ENCODE measurements at places on chromosomes 5 and 9.

GRCh38 chr5:133244242-133244641 lies 192.4 kb downstream of the HSPA4 start:
- no peak overlapping the region for H3K4me3 ChIP-seq
- H3K27me3 ChIP-seq, result peaks cover 7% of the 10 kb centered on the region
- no peaks in the 10 kb centered on the region for H3K36me3 ChIP-seq
- H3K27ac ChIP-seq, result peak overlapping the region; percentile 75
- H3K4me1 ChIP-seq, result peaks cover 18% of the 10 kb centered on the region
- DNase-seq, result no peak

- peak overlapping the region; percentile 96 for H3K4me3 ChIP-seq
- DNase-seq, result no peak
Observed at GRCh38 chr5:79612667-79613198, 492 bp downstream of the TENT2 start.

- H3K27ac ChIP-seq, result peak overlapping the region; percentile 98
- peaks cover 27% of the 10 kb centered on the region for H3K4me1 ChIP-seq
- no peak for DNase-seq
- no peaks in the 10 kb centered on the region for H3K27me3 ChIP-seq
- peak overlapping the region; percentile 98 for H3K4me3 ChIP-seq
Observed at GRCh38 chr5:82277613-82277986, 554 bp downstream of the RPS23 start.

DNA sequence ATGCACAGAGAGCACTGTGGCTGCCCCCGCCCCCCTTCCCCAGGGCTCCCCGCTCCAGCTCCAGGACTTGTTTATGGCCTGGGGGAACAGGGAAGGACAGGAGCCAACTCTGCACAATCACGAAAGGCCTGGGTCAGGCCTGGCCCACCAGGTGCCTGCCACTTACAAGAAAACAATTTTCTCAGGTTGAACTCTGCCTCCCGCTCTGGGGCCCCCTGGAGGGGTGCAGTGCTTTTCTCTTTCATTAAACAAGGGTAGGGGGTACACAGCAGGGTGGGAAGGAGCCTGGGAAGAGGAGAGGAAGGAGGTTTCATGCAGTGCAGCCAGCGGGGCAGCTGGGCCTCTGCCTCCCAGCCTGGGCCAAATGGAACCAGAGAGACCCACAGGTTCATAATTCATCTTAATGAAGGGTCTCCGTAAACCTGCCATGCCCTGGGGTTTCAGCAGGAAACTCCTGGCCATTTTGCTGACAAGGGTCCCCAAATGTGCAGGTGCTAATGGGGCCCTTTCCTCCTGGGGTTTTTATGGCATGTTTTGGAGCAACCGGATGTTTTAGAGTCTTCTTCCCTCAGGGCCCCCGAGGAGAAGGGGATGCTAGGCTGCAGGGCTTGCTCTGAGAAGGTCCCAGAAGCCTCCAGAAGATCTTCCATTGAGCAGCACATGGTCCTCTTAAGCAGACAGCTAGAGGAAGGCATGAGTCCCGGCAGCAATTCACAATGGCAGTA lies 219.8 kb downstream of the SLIT3 start:
- H3K36me3 ChIP-seq, result no peaks in the 10 kb centered on the region
- DNase-seq, result no peak
- peaks cover 8% of the 10 kb centered on the region for H3K27me3 ChIP-seq
- no peak overlapping the region for H3K27ac ChIP-seq
- H3K4me1 ChIP-seq, result peaks cover 2% of the 10 kb centered on the region

GRCh38 chr5:6729386-6730310 lies 16.4 kb downstream of the TENT4A start:
- peak overlapping the region; percentile 55 for H3K4me3 ChIP-seq
- DNase-seq, result no peak
- no peaks in the 10 kb centered on the region for H3K36me3 ChIP-seq
- no peaks in the 10 kb centered on the region for H3K27me3 ChIP-seq
- peaks cover 65% of the 10 kb centered on the region for H3K4me1 ChIP-seq

- H3K27ac ChIP-seq, result no peak overlapping the region
- no peak for DNase-seq
- no peaks in the 10 kb centered on the region for H3K36me3 ChIP-seq
- H3K4me1 ChIP-seq, result peaks cover 13% of the 10 kb centered on the region
- no peak overlapping the region for H3K4me3 ChIP-seq
Observed at GRCh38 chr9:105444130-105444529, 3.7 kb upstream of the FSD1L start.

GRCh38 chr9:19174127-19174912 lies 47.0 kb upstream of the PLIN2 start:
- H3K27ac ChIP-seq, result peak overlapping the region; percentile 90
- no peak overlapping the region for H3K4me3 ChIP-seq
- no peaks in the 10 kb centered on the region for H3K27me3 ChIP-seq
- no peak for DNase-seq
- H3K4me1 ChIP-seq, result peaks cover 21% of the 10 kb centered on the region

GRCh38 chr5:57753446-57753845 lies 270.8 kb upstream of the ACTBL2 start:
- no peak for DNase-seq
- H3K4me3 ChIP-seq, result no peak overlapping the region
- no peak overlapping the region for H3K27ac ChIP-seq

DNA sequence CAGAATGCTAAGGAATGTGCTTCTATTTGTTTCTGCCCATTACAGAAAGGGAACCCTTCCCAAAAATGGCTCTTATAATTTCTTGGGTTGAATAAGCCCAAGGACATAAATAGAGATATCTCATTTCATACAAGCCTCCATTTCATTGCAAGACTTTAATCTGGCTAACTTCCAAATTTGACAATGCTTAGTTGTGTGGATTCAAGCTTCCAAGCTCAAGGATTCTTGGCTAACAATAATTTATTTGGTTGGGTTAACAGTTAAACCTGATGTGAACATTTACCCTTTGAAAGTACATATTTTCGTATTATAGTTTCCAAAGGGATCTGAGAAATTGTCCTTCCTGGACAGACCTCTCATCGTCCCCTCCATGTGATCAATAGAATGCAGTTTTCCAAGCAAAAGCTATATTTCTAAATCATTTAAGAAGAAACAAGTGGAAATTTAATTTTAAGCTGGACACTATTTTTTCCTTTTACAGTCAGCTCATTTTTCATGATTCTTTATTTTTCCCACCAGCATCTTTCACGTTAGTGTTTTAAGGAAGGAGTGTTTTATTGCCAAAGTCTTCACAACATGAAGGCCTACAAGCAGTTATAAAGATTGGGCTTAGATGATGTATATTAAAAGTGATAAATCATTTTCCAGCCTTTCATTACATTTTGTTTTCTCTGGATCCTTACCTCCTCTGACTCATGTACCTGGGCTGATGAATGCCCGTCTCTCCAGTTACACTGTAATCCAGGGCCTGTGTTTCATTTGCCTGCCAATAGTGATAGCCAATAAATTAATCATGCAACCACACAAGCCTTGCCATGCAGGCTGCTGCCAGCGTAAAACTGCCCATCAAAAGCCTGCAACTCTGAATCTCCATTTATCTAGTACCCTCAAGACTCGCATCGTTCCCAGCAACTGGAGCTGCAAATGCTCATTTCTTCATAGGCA lies 176.7 kb downstream of the NTRK2 start:
- DNase-seq, result no peak
- H3K4me3 ChIP-seq, result no peak overlapping the region
- H3K4me1 ChIP-seq, result no peaks in the 10 kb centered on the region
- H3K36me3 ChIP-seq, result no peaks in the 10 kb centered on the region
- H3K27me3 ChIP-seq, result peaks cover 10% of the 10 kb centered on the region
- H3K27ac ChIP-seq, result no peak overlapping the region

DNA sequence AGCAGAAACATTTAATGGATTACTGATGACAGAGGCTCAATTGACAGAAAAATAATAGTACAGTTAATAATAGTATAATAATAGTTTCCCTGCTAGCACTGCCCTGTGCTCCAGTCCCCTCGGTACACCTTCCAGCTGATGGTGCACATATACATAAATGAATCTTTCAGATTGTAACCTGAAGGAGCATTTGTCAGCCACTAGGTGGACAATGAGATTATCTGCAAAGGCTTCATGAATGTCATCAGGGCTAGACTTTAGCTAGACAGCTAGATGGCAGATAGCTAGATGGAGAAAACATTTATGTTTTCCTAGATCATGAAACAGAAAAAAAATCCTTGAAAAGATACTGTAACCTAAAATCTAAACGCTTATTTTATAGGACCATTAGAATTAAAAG lies 304.4 kb upstream of the SMC2 start:
- H3K27ac ChIP-seq, result peak overlapping the region; percentile 8
- DNase-seq, result no peak
- H3K4me1 ChIP-seq, result peaks cover 4% of the 10 kb centered on the region
- H3K36me3 ChIP-seq, result no peaks in the 10 kb centered on the region

- DNase-seq, result peak; percentile 79
- peaks cover 27% of the 10 kb centered on the region for H3K4me1 ChIP-seq
- peak within 1 kb of the TSS; percentile 99 for H3K4me3 ChIP-seq
- no peaks in the 10 kb centered on the region for H3K36me3 ChIP-seq
- H3K27ac ChIP-seq, result peak within 1 kb of the TSS; percentile 96
Observed at GRCh38 chr9:128127568-128127989, at the start of gene PTGES2. PTGES2 (minus strand) TSS chr9:128127729; CDS start chr9:128127717, 12 bp downstream.

DNA sequence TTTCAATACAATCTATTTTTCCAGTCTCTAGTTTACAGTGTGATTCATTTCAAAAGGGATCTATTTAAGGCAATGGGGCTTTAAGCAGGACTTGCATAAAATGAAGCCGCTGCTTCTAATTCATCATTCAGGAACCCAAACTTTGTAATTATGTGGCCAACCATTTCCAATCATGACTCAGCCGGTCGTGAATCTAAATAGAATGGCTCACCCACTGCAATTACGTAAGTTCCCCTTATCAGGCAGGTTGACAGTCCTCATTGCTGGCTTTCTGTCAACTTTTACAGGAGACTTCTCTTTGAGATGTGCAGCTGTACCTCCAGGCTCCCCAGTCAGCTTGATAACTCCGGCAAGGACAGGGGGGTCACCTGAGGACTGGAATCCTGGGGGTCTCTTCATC lies 152.8 kb upstream of the DAP start:
- H3K27me3 ChIP-seq, result peaks cover 10% of the 10 kb centered on the region
- no peaks in the 10 kb centered on the region for H3K4me1 ChIP-seq
- H3K36me3 ChIP-seq, result no peaks in the 10 kb centered on the region
- H3K27ac ChIP-seq, result no peak overlapping the region
- H3K4me3 ChIP-seq, result no peak overlapping the region
- no peak for DNase-seq

DNA sequence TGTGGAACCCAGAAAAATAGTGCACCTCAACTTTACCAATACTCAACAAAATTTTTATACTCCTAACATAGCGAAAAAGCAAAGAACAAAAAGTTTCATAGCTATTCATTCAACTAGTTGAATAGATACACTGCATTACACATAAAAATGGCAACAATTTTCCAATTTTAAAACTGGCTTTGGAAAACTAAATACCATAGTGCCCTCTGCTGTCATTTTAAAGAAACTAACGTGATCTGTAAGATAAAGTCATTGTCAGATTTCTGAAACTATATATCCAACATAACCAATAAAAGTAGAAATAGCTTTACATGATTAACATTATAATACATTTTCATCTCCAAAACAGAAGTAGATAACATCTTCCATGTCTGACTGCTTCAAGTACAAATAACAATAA lies 31.6 kb downstream of the DTWD2 start:
- no peaks in the 10 kb centered on the region for H3K4me1 ChIP-seq
- no peak overlapping the region for H3K27ac ChIP-seq
- no peak for DNase-seq

- peaks cover 23% of the 10 kb centered on the region for H3K36me3 ChIP-seq
- H3K27me3 ChIP-seq, result no peaks in the 10 kb centered on the region
- no peak overlapping the region for H3K4me3 ChIP-seq
Observed at GRCh38 chr5:154010660-154011059, 28.1 kb downstream of the FAM114A2 start.

- no peak overlapping the region for H3K27ac ChIP-seq
- peaks cover 7% of the 10 kb centered on the region for H3K36me3 ChIP-seq
- peaks cover 46% of the 10 kb centered on the region for H3K27me3 ChIP-seq
- DNase-seq, result no peak
- H3K4me3 ChIP-seq, result no peak overlapping the region
- no peaks in the 10 kb centered on the region for H3K4me1 ChIP-seq
Observed at GRCh38 chr5:67879620-67880510, 335.7 kb upstream of the PIK3R1 start.

GRCh38 chr9:96435345-96435744 lies 14.6 kb upstream of the HABP4 start:
- peaks cover 2% of the 10 kb centered on the region for H3K36me3 ChIP-seq
- no peak for DNase-seq
- no peaks in the 10 kb centered on the region for H3K4me1 ChIP-seq
- no peak overlapping the region for H3K4me3 ChIP-seq
